Lower leg skin (tissue), 4 donors: ENCODE measurements at places on chromosomes 2 and 18. TPM values are rescaled to one million over a fixed set of nuclear protein-coding genes. Genes with fewer than 3 reads are reported as not detected.

DNA sequence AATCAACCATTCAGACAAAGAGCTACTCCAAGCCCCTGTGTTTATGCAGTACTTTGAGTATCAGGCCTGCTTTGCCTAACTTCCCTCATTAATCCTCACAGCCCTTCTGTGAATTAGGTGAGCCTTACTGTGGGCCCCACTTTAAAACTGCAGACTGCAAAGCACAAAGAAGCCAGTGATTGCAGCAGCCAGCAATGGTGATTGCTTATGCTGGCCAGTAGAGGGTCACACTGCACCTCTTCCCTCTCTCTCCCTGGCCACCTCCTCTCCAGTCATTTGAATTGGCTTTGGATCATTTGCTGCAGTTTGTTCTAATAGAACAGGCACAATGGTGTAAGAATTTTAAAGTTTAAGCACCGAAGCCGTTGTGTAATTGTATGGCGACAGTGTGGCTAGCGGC lies 229.9 kb downstream of the AGPS start:
- no peak for DNase-seq

Gene CNGA3
- total RNA-seq = not detected

Gene PKDCC
- total RNA-seq = 8.0 TPM

Gene KRTCAP3
- 26.0 TPM for total RNA-seq

DNA sequence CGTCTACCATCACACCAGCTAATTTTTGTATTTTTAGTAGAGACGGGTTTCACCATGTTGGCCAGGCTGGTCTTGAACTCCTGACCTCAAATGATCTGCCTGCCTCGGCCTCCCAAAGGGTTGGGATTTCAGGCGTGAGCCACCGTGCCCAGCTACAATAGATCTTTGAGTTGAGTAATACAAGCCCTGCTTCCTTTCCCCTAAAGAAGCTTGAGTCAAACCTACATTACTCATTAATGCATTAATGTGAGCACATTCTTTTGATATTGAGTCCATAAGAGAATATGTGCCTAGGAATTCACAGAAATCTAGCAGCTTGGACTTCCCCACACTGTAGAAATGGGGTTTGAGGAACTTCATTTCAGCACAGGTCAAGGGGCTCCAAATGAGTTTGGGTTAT lies 39.6 kb downstream of the PSMG2 start:
- no peak for DNase-seq

GRCh38 chr2:128263902-128264331 lies 54.8 kb downstream of the HS6ST1 start:
- DNase-seq = no peak

- no peak for DNase-seq
Measured at GRCh38 chr2:236851187-236851586, 234.5 kb upstream of the COPS8 start.

- DNase-seq = no peak
Measured at GRCh38 chr2:121776361-121776760, 20.9 kb downstream of the TSN start.

GRCh38 chr2:216078776-216079175 lies 2.8 kb downstream of the PECR start:
- DNase-seq = no peak

DNA sequence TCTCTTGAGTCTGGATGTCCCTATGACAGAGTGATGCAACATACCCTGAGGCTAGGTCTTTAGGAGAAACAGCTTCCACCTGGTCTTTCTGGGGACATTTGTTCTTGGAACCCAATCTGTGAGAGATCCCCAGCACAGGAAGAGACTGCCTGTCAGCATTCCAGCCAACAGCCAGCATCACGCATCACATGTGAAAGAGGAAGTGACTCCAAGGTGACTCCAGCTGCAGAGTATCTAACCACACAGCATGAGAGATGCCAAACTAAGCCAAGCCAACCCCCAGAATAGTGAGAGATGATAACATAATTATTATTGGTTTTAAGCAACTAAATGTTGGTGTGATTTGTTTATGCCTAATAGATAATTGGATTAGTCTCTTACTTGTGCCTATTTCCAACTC lies 35.7 kb downstream of the C18orf63 start:
- no peak for DNase-seq

GRCh38 chr18:32930695-32931301 lies 158.0 kb upstream of the KLHL14 start:
- DNase-seq = no peak

DNA sequence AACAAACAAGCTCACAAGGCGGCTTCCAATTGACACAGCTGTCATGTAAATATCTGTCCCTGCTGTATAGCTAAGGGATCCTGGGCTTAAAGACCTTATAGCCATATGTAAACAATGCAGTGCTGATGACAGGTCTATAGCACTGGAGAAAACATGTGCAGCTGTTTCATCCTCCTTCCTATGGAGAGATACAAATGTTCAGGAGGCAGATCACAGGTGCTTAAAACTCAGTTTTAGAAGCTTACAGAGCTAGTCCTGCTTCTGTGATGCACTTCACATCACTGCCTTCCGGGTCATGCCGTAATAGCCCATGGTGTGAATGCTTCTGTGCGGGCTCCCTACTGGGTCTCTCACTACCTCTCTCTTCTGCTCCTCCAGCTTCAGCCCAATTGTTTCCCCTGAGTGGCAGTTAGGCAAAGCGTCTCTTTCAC lies 262.4 kb upstream of the CHST9 start:
- DNase-seq = no peak

- no peak for DNase-seq
Measured at GRCh38 chr18:56118422-56118821, 520.0 kb downstream of the TXNL1 start.

DNA sequence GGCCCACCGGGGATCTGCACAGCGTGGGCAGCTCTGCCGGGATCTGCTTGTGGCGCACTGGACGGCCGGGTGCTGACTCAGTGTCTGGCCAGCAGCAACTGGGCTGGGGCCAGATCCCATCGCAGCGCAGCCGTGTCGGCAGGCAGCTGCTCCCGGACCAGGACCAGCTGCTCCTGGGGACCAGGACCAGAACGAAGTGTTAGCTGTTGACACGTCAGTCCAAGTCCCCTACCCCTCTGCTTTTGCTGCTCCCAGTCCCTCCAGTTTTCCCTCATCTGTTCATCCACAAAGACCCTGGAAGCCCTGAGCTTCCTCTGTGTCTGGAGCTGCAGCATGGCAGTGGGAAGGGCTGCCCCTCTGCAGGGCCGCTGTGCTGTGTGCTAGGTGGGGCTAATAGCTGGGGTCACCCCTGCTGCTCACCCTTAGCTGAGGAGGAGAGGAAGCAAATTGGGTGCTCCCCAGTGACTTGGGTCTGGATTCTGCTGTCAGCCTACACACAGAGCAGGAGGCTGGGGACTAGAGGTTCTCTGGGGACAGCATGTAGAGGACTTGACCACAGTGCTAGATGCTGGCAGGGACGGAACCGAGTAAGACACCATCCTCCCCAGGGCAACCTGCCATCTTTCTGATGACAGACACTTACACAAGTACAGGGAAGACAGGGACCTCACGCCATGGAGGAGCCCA lies 16.9 kb upstream of the KIF1A start:
- DNase-seq = peak; percentile 84

Gene CYRIA
- total RNA-seq = 1.9 TPM

Gene PSD4
- total RNA-seq = 99.2 TPM

DNA sequence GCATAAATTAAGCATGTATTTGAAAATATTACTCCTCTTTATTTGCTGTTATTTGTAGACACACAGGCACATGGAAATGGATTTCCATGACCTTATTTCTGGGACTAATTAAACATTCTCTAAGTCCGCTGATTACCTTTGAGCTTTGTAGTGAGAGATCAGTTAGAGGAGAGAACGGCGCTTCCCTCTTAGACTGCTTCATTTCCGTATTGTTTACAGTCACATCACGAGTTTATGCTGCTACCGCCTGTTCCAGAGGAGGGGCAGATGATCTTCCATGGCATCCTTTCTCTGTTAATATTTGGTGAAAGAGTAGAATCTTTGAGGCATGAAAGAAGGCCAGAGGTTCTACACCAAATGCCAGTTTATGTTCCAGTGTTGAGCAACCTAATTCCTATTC lies 404.4 kb downstream of the TRIB2 start:
- no peak for DNase-seq

GRCh38 chr18:58279504-58280175 lies 235.6 kb downstream of the NEDD4L start:
- DNase-seq = no peak

- peak; percentile 71 for DNase-seq
Measured at GRCh38 chr2:233059547-233059796, 670 bp upstream of the INPP5D start.

- DNase-seq = no peak
Measured at GRCh38 chr18:67354692-67355091, 161.8 kb downstream of the DSEL start.

DNA sequence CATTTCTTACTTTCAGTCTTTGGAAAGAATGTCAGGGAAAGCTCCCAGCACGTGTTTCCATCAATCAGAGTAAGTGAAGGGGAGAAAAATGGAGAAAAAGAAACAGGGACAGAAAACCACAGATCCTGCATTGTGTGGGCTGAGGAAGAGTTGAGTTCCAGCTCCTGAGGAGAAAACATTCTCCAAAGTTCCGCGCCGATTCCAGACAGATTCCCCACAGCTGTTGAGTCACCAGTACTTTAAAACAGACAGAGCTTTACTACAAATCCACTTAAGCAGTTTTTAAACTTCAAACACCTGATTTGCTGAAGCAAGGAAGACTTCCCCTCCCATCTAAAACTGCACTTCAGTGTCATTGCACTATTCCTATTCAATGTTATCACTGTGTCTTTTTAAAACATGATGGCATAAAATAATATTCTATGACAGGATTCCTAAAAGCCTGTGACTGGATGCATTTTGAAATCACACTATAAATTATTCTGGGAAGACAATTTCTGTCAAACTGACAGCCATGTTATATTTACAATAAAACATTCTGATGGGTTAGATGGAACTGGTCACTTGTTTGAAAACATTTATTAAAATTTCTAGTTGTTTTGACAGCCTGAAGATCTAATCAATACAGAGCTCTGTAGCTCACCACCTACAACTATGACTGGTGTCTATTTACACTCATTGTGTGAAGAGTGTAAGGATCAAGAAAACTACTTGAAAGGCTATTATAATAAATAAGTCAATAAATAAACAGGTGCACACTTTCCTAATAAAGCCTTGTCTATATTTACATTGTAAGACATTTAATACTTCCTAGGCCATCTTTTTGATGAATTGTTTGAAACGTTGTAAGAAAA lies 40.9 kb downstream of the TCF4 start:
- DNase-seq = no peak
